NCI-H2081 treated with DMSO at 0.1 percent for 48 hours (cell line): ENCODE measurements at places on chromosomes 3 and 15.
A peak's percentile ranks its signal among the peaks of the same experiment; 100 is the strongest.

DNA sequence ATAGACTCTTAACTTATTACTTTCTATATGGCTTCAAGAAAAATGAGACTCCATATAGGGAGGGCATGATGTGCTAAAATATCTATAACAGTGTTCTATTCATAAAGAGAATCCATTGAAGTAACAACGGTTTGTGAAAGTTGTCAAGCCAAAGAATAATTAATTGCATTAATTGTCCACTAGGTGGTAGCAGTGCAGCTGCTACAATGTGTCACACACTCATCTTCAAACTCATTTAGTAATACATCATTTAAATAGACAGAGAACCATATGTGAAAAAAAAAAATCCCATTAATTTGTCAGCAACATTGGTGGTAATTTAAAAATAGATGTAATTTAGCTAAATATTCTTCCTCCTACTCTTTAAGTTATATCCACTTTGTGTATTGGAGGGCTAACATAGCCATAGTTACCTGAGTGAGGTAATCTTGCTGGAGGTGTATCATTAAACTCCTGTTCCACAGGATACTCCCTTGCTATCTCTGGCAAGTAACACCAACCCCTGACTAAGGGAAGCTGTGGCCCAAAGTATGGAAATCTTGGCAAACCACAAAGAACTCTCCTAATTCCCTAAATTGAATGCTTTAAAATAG lies 3.7 kb upstream of the CPA3 start:
- peak; percentile 57 for DNase-seq

DNA sequence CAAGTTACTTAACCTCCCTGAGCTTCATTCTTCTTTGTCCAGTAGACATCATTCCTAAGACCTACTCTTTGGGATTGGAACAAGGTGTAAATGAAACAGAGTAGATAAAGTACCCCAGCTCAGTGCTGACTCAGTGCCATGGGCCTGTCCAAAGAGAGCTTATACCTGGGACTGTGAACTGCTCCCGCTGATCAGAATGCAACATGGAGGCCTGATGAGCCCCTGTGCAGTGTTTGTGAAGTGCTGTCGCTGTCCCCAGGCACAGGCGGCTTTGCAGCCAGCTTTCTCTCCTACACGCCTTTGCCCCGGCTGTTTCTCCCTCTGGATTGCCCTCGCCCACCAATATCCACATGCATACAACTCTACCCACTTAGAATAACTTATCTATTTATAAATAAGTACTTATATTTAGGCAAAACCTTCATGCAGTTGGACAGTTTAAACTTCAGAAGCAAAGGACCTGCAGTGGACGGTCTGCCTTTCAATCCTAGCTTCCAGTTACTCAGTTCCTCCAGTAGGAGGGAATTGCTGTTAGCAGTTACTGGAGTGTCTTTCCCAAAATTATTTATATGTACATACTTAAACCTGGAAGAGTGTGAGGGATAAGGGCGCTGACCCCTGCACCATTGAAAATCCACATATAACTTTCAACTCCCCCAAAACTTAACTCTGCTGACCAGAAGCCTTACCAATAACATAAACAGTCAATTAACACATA lies 80.0 kb downstream of the CORO2B start:
- no peak for DNase-seq

GRCh38 chr3:38526792-38527191 lies 30.7 kb downstream of the EXOG start:
- no peak for DNase-seq

- DNase-seq, result no peak
Observed at GRCh38 chr3:109413049-109413448, 75.7 kb upstream of the DPPA4 start.

- no peak for DNase-seq
Observed at GRCh38 chr15:69603369-69604071, 150.9 kb downstream of the RPLP1 start.

DNA sequence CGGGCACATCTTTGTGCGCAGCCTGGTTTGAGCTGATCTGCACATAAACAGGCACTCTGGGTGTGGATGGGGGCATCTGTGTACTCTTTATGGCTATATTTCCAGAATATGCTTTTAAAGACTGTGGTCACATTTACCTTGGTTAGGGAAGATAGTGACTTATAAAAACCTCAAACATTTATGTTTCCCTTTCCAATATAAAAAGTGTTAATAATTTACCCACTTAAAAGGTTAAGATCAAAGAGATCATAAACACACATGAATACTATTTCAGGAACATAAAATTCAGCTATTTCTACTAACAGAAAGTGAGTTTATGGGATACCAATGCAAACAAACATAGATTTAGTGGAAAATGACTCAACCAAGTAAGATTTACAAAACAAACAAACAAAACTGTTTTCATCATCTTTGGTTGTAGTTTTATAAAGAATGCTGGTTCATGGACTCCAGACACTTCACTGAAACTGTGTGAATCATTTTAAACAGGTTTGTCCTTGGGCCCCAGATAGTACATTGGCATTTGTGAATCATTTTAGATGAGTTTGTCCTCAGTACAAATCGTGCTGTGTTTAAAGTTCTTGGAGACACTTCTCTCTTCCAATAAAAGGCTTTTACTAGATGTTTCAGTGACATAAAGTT lies 253.5 kb upstream of the CTDSPL start:
- no peak for DNase-seq

GRCh38 chr3:154310840-154311239 lies 13.4 kb downstream of the DHX36 start:
- no peak for DNase-seq

DNA sequence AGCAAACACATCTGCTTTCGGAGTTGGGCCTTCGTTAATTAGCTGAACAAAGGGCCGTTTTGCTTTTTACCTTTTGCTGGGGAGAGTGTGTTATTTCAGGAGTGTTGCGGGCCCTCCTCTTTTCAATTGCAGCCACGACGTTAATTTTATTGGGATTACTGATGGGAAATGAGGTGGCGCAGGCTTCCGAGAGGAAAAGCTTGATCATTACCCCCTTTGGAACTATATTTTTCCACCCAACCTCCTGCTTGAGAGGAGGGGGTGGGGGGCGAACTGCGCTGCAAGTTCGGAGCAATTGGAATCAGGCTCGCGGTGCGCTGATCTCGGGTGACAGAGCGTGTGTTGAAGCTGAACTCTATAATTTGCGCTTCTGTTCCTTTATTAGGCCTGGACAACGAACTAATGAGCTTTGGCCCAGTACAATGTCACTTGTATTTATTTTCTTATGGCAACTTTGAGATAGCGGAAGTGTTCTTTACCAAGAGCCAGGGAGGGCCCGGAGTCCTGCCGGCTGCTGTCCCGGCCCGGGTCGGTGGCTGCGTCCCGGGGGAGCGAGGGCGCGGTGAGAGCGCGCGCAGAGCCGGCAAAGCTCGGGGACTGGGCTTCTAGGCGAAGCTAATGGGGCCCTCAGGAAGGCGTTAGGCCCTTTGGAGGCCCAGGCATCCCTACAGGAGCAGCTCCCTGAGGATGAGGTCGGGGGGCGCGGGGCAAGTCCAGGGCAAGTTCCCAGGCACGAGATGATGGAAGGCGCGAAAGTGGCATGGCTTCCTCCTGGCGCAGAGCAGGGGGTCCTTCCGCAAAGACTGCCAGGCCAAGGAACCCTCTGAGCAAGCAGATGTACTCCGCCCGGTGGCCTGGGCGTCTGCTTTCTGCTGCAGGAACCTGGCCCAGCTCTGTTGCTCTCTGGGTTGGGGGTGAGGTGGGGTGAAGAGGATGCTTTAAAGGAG lies 12.9 kb downstream of the NR2F2 start:
- no peak for DNase-seq

DNA sequence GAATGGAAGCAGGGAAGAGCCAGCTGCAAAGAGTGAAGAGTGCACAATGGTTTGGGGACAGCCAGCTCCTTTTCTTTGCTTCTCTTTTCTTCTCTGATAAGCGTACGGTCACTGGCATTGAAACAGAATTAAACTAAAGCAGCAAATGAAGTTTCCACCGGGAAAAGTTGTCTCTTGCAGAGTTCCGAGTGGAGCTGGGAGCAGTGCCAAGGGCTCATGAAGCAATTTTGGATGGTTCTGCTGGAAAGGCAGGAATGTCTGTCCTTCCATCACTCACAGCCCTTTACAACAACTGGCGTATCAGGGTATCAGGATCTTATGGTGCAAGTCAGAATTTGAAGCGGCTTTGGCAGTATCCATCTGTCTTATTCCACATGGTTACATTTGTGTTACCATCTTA lies 1042.9 kb downstream of the NTRK3 start:
- no peak for DNase-seq

DNA sequence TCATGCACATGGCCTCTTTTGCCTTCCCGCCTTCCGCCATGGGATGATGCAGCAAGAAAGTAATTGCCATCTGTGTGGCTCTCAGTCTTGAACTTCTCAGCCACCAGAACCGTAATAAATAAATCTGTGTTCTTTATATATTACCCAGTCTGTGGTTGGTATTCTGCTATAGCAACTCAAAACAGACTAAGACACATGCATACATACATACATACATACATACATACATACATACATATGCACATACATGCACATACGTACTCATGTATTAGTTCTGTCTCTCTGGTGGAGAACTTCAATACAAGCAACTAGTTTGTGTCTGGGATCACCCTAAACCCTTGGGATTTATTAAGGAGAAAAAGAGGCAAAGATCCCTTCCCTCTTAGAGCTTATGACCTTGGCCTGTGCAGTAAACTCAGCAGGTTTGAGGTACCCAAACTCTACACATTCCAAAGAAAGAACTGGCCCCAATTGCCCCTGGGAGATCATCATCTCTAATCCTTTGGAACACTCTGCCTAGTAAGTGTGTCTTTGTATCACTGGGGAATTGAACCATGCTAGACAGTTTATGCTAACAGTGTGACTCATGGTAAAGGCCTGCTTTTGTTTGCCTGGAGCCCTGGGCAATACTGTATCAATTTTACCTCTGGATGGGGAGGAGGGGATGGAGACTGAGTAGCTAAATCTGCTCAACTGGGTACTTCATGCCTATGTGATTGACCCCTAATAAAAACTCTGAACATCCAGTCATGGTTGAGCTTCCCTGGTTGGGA lies 115.6 kb upstream of the LMCD1 start:
- DNase-seq, result no peak

DNA sequence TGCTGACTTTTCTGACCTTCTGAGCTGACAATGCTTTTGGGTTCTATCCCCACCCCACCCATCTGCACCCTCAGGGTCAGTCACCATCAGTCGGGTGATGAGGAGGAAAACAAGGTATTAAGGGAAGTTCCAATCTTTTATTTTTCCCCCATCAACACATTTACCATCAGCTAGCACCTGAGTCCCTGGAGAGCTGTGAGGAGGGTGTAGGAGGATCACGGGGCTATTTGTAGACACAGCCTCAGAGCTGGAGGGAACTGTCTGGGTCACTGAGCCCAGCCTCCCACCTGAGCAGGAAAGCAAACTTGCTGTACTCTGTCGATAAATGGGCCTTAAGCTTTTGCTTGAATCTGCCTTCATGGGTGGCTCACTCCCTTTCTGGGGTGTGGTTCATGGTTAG lies 24.8 kb upstream of the ZFAND6 start:
- no peak for DNase-seq

DNA sequence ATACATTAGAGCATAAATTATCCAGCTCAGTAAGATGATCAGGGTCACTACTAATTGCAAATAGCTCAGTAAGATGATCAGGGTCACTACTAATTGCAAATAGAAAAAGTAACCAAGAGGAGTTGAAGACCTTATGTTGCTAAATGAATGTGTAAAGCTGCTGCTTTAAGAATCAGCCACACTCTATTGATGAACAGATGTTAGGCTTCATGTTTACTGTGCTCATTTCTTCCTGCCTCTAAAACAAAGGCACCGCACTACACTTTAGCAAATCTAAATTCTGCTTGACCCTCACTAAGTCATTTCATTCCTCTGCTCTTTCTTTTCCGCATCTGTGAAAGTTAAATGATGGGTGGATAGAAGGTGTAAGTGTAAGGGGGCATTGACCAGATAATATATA lies 92.6 kb upstream of the PLSCR4 start:
- no peak for DNase-seq

DNA sequence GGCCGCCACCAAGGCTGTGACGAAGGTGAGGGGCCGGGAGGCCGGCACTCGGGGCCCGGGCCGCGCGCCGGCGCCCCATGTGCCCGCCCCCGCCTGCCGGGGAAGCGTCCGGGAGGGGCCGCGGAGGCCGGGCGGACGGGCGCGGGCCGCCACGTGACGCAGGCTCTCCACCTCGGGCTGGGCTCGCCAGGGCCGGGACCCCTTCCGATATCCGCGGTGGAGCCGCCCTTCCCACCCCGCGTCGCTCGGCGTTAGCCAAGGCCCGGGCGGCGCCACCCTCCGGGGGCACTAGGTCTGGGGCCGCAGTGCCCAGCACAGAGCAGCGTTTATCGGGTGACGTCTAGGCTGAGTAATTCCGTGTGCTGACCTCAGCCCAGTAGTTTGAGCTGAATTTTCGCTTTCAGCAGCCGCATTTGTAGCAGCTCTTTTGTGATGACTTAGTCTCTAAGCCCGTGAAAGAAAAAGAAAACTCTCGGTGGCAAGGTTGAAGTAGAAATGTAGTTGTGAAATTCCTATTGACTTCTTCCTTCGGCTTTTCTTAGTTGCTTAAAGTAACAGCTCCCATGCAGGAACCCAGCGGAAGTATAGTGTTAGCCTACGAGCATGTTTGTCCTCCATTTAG lies 885 bp downstream of the CDV3 start:
- no peak for DNase-seq

GRCh38 chr3:73061416-73061815 lies at the start of gene EBLN2:
Gene EBLN2 (plus strand): TSS chr3:73061659. CDS start chr3:73062082, 423 bp downstream.
- DNase-seq, result no peak

DNA sequence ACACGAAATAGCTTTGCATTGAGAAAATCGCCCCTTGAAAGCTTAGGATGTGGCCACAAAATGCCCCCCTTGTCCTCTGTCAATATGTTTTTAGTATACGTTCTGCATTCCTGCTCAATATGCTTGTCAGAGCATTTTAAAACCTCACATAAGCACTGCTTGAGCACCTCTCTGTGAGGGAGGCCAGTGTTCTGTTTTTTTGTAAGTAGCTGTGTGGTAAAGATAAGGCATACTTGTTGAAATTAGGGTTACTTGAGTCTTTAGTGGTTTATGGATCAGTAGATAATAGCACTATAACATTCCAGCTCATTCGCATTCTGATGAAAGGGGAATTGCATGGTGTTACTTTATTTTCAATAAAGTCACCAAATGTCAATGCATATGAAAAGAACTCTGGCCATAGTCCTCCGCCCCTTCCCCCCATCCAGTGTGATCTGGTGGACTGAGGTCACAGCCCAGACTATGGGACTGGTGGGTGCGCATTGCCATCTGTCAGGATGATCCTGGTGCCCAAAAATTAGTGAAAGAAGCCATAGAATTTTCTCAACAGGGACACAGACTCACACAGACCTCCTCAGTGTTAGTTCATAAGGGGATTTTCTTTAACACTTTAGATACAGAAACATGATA lies 33.1 kb downstream of the IL1RAP start:
- DNase-seq, result no peak

GRCh38 chr3:10006762-10007090 lies 19.5 kb upstream of the FANCD2 start:
- no peak for DNase-seq
